ENCODE measurements at places on chromosomes 5 and 9.

GRCh38 chr5:73641811-73642210, 15.8 kb downstream of the ARHGEF28 start:
- DNase-seq, result no peak
- no peak overlapping the region for H3K27ac ChIP-seq
- peaks cover 39% of the 10 kb centered on the region for H3K4me1 ChIP-seq
- H3K27me3 ChIP-seq, result no peaks in the 10 kb centered on the region
- H3K4me3 ChIP-seq, result no peak overlapping the region
- no peaks in the 10 kb centered on the region for H3K36me3 ChIP-seq

DNA sequence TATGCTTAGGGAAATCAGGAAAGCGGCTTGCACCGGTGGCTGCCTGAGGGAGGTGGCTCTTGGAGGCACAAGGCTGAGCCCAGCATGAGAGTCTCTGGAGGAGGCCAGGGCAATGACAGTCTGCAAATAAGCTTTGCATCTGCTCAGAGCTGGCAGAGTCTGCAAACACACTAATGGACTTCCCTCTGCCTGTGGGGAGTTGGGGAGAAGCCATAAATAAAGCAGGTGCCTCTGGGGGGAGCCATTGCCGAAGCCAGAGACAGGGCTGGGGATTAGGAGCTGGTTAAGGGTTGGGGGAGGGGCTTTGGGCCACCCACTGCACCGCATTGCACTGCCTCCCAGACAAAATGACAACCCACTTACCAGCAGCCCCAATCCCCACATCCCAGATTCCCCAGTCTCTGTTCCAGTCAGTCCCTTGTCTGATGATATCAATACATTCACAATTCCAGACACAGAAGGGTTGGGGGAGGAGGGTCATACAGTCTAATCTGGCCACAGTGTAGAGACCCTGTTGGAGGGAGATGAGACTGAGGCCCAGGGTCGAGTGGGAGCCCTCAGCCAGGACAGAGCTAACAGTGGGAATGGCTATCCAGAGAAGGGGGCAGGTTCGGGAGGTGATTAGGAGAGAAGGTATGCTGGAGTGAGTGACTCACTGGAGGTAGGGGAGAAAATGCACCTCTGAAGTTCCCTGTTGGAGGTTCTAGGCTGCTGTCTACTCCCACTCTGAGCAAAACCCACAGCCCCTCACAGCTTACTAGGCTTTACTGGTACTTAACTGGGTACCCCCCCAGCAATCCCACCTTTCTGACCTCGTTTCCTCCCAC, 53.7 kb downstream of the PAX5 start:
- H3K27me3 ChIP-seq, result no peaks in the 10 kb centered on the region
- H3K36me3 ChIP-seq, result no peaks in the 10 kb centered on the region
- H3K27ac ChIP-seq, result no peak overlapping the region
- peaks cover 22% of the 10 kb centered on the region for H3K4me1 ChIP-seq

DNA sequence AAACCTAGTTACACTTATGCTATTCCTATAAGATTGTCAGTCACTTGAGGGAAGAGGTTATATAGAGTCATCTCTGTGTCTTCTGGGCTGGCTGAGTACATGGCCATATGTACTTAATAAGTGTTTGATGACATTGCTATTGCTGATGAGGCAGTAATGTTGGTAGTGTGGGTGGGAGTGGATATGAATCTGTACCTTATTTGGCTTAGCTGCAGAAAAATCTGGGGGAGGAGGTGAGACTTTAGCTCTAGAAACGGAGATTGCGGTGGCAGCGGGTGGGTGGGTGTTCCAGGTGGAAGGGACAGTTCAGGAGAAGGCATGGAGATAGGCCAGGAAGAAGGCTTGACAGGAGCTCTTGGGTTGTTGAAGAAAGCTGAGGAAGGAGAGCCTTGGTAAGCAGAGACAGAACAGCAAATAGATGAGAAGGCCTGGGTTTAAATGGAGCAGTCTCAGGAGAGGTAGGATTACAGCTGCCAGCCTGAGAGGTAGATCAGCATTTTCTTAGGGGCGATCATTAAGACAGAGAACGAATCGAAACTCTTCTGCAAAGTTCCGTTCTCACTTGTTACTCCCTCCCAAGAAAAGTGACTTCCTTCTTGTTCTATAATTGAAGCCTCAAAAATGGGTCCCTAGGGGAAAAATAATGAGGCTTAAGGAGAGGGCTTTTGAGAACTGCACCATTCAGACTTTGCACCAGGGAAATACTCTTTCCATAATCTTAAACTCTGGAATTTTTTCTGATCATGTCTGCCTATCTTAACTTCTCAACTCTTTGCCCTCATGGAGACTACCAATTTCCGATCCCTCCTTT, 160.5 kb downstream of the UNC13B start:
- no peaks in the 10 kb centered on the region for H3K36me3 ChIP-seq
- no peak overlapping the region for H3K4me3 ChIP-seq
- H3K27ac ChIP-seq, result no peak overlapping the region

DNA sequence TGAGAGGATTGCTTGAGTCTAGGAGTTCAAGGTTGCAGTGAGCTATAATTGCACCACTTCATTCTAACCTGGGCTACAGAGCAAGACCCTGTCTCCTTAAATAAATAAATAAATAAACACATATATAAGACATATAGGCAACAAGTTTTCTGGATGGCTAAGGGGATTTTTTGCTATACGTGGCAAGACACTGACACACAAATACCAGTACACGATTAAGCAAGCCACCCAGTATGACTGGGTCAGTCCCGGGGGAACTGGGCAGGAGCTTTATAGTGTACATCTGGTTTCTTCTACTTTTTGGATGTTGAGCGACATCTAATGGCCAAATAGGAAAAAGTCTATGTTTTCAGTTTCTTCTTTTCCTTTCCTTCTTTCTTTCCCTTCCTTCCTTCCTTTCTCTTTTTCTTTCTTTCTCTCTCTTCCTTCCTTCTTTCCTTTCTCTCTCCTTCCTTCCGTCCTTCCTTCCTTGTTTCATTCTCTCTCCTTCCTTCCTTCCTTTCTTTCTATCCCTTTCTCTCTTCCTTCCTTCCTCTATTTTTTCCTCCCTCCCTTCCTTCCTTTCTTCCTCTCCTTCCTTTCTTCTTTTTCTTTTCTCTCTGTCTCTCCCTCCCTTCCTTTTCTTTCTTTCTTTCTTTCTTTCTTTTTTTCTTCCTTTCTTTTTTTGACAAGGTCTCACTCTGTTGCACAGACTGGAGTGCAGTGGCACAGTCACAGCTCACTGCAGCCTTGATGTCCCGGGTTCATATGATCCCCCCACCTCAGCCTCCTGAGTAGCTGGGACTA, 47.0 kb upstream of the PLIN2 start:
- H3K36me3 ChIP-seq, result no peaks in the 10 kb centered on the region
- no peaks in the 10 kb centered on the region for H3K27me3 ChIP-seq
- 0 out of 2 replicates have a peak, but pooled peaks cover 8% of the 10 kb centered on the region for H3K4me1 ChIP-seq
- H3K27ac ChIP-seq, result no peak overlapping the region
- peak overlapping the region; percentile 61 for H3K4me3 ChIP-seq

- no peaks in the 10 kb centered on the region for H3K36me3 ChIP-seq
- H3K4me1 ChIP-seq, result no peaks in the 10 kb centered on the region
These were observed 82.6 kb upstream of the GRHPR start for GRCh38 chr9:37339923-37340322.

DNA sequence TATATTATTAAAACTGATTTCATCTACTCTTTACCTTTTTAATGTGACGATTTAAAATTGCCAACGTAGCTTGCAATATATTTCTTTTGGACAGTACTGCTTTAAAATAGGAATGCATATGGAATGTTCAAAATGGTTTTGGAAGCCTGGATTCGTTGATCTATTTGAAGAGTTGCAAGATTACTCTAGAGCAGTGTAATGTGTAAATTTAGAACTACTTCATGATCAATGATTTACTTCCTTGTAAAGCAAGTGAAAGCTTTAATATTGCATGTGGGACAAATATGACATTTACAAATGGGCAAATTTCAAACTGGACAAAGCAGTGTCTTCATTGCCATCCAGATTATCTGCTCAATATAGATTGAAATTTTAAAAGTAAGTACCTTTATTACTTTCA, 38.3 kb downstream of the PARP8 start:
- no peaks in the 10 kb centered on the region for H3K36me3 ChIP-seq
- H3K27ac ChIP-seq, result no peak overlapping the region
- no peak for DNase-seq

DNA sequence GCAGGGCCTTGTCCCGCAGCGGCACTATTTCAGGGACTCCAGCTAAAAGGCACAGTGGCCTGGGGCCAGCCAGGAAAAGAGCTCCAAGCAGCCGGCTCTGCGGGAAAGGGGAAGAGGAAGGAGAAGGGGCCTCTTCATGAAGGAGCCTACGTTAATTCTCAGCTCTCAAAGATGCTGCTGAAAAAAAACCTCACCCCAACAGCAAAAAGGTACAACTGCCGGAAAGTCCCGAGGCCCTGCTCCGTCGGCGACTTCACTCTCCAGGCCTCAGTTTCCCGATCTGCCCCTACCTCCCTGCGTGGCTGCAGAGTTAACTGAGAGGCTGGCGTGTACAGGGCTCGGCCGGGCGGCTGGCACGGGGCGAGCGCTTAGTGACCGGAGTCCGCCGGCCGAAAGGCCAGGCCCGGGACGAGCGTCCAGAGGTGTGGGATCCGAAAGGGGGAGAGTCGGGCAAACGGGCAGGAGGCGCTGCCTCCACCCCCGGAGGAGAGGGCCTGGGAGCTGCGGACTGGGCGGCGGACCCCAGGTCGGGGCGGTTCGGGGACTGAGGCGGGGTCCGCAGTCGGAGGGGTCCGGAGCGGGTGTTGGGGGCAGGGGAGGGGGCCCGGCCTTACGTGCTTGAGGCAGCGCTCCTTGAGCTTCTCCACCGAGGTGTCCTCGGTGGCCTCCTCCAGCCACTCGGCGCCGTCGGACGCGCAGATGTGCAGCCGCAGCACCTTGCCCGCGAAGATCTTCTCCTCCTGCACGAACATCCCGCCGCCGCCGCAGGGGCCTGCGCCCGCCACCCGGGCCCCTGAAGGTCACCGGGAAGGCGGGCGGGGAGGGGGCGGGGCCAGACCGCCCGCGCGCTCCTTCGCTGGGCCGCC, 529 bp downstream of the UBAC1 start:
- H3K36me3 ChIP-seq, result no peaks in the 10 kb centered on the region
- H3K27ac ChIP-seq, result 0 out of 2 replicates have a peak overlapping the region, but pooled peaks have one; percentile 16
- H3K4me1 ChIP-seq, result peaks cover 10% of the 10 kb centered on the region
- peak overlapping the region; percentile 96 for H3K4me3 ChIP-seq

- H3K4me1 ChIP-seq, result no peaks in the 10 kb centered on the region
- no peak for DNase-seq
- no peak within 1 kb of the TSS for H3K4me3 ChIP-seq
- peaks cover 8% of the 10 kb centered on the region for H3K27me3 ChIP-seq
- no peak within 1 kb of the TSS for H3K27ac ChIP-seq
These were observed at the start of gene GRM6 for GRCh38 chr5:178994580-178995340. TSS of gene GRM6 (minus strand) at chr5:178995320. CDS start at chr5:178994944, 376 bp downstream.

- H3K36me3 ChIP-seq, result 0 out of 2 replicates have a peak, but pooled peaks cover 4% of the 10 kb centered on the region
- no peak overlapping the region for H3K4me3 ChIP-seq
- H3K4me1 ChIP-seq, result no peaks in the 10 kb centered on the region
- H3K27me3 ChIP-seq, result no peaks in the 10 kb centered on the region
- DNase-seq, result no peak
These were observed 82.7 kb downstream of the C9orf152 start for GRCh38 chr9:110125207-110125751.

GRCh38 chr9:130451004-130451390, 6.2 kb downstream of the ASS1 start:
- no peak overlapping the region for H3K4me3 ChIP-seq
- H3K36me3 ChIP-seq, result no peaks in the 10 kb centered on the region
- H3K27ac ChIP-seq, result no peak overlapping the region
- peaks cover 22% of the 10 kb centered on the region for H3K4me1 ChIP-seq
- no peak for DNase-seq

DNA sequence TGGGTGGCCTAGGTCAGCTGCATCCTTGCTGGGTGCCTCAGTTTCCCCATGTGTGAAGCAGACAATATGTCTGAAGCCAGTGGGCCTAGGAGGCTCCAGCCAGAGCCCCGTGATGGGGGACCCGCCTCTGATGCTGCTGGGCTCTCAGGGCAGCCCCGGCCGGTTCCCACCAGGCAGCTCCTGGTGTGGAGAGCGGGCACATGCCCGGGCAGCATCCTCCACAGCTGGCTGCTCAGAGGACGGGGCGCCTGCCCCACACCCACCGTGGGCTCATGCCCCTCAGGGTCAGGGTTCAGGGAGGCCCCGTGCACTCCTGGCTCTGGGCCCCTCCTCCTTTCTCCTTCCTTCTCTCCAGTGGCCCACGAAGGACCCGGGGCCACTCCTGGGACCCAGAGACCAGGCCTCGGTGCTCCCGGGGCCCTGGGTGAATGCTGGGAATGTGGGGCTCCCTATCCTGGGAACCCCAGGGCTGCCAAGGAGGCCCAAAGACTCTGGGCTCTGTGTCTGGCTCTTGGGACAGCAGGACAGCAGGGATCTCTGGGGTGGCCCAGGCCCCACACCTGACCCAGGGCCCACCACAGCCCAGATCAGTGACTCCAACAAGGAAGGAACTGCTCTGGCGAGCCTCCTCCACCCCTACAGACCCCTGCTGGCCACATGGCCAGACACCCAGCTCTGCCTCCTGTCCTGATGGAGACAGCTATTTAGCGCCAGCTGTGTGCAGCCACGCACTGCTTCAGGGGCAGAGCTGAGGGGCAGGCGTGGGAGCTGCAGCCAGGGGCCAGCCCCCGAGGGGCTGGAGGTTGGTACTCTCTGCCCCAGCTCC, 39.5 kb upstream of the EGFL7 start:
- H3K4me3 ChIP-seq, result no peak overlapping the region
- no peaks in the 10 kb centered on the region for H3K36me3 ChIP-seq
- H3K27me3 ChIP-seq, result no peaks in the 10 kb centered on the region
- no peak for DNase-seq

GRCh38 chr9:114300846-114301797, 21.8 kb upstream of the ORM1 start:
- H3K4me3 ChIP-seq, result no peak overlapping the region
- H3K27ac ChIP-seq, result no peak overlapping the region
- H3K27me3 ChIP-seq, result no peaks in the 10 kb centered on the region
- no peaks in the 10 kb centered on the region for H3K36me3 ChIP-seq
- H3K4me1 ChIP-seq, result no peaks in the 10 kb centered on the region
- no peak for DNase-seq

GRCh38 chr5:116488356-116489041, 86.1 kb downstream of the SEMA6A start:
- H3K27ac ChIP-seq, result no peak overlapping the region
- no peak overlapping the region for H3K4me3 ChIP-seq
- H3K27me3 ChIP-seq, result no peaks in the 10 kb centered on the region
- H3K4me1 ChIP-seq, result peaks cover 34% of the 10 kb centered on the region
- DNase-seq, result peak; percentile 53
- no peaks in the 10 kb centered on the region for H3K36me3 ChIP-seq

- no peaks in the 10 kb centered on the region for H3K4me1 ChIP-seq
- DNase-seq, result no peak
- no peak overlapping the region for H3K4me3 ChIP-seq
- H3K27me3 ChIP-seq, result peaks cover 9% of the 10 kb centered on the region
These were observed 28.4 kb upstream of the FAM120A start for GRCh38 chr9:93422977-93423616.

DNA sequence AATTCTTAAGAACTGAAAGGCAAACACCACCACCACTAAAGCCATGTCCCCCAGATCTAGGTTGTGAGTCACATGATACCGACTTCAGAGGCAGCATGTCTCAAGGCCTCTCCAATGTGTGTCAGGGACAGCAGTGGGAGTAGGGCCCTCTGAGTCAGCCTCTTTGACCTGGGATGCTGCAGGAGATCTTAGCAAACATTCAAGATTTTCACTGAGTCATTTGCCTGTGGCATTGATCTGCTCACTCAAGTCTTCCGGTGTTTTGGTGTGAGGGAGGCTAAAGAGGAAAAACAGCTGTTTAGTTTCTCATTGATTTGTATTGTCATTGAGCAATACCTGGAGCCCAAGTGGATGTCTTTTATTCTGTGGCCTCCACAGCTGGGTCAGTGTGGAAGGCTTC, 36.1 kb downstream of the TMC1 start:
- H3K27ac ChIP-seq, result peak overlapping the region; percentile 78
- H3K27me3 ChIP-seq, result no peaks in the 10 kb centered on the region
- no peaks in the 10 kb centered on the region for H3K36me3 ChIP-seq
- DNase-seq, result peak; percentile 94
- no peak overlapping the region for H3K4me3 ChIP-seq

All from PC-3 (cell line).